Sigmoid colon (tissue), 7 donors: ENCODE measurements at places on chromosomes 1 and 21.

DNA sequence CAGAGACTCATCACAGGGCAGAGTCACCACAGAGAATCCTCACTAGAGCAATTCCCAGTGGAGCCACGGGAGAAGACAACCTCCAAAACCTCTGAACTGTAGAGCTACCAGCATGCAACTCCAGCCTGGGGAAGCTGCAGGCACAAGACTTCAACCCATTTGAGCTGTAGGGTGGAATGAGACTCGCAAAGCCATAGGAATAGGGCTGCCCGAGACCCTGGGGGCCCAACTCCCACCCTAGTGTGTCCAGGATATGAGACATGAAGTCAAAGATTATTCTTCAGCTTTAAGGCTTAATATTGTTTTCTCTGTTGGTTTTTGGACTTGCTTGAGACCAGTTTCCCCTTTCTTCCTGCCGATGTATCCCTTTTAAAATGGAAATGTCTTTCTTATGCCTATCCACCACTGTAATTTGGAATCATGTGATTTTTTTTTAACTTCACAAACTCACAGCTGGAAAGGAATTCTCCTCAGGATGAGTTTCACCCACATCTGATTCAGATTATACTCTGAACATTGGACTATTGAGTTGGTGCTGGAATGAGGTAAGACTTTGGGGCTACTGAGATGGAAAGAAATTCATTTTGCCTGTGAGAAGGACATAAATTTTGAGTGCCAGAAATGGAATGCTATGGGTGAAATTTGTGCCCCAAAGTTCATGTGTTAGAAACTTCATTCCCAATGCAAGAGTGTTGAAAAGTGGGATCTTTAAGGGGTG lies 59.6 kb upstream of the ST6GALNAC5 start:
- DNase-seq = no peak
- no peaks in the 10 kb centered on the region for H3K27me3 ChIP-seq
- no peak overlapping the region for H3K27ac ChIP-seq
- no peaks in the 10 kb centered on the region for H3K4me1 ChIP-seq

- H3K4me3 ChIP-seq = no peak overlapping the region
- no peaks in the 10 kb centered on the region for H3K27me3 ChIP-seq
- peak overlapping the region; percentile 88 for H3K27ac ChIP-seq
These were observed 2.9 kb upstream of the DIP2A start for GRCh38 chr21:46455575-46456385.

GRCh38 chr1:101298663-101299062 lies 61.8 kb downstream of the S1PR1 start:
- no peak overlapping the region for H3K27ac ChIP-seq
- no peak for DNase-seq
- H3K36me3 ChIP-seq = no peaks in the 10 kb centered on the region
- no peaks in the 10 kb centered on the region for H3K4me1 ChIP-seq

- H3K27me3 ChIP-seq = no peaks in the 10 kb centered on the region
- no peak overlapping the region for H3K27ac ChIP-seq
- DNase-seq = no peak
- H3K4me1 ChIP-seq = no peaks in the 10 kb centered on the region
- H3K4me3 ChIP-seq = no peak overlapping the region
- H3K36me3 ChIP-seq = no peaks in the 10 kb centered on the region
These were observed 33.4 kb upstream of the ATP1B1 start for GRCh38 chr1:169072945-169073725.

- no peak for DNase-seq
- H3K27me3 ChIP-seq = peaks cover 6% of the 10 kb centered on the region
- no peak overlapping the region for H3K4me3 ChIP-seq
- no peaks in the 10 kb centered on the region for H3K36me3 ChIP-seq
- H3K4me1 ChIP-seq = no peaks in the 10 kb centered on the region
These were observed 11.0 kb upstream of the REN start for GRCh38 chr1:204177133-204177532.

DNA sequence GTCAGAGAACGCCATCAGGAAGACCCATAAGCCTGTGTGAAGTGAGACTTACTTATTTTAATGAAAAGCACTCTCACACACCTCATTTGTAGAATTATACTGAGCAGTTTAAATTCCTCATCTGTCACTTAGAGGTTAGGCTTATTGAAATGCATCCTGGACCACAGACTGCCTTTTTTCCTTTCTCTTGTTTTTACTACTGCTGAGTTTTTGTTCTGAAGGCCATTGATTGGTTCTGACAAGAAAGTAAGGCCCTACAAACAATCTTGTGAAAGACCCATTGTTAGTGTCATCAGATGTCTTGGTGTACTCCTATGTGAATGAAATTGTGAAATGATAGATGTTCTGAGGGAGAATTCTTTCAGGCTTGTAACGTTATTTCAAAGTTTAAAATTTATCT lies 1343.3 kb upstream of the ADGRL2 start:
- no peaks in the 10 kb centered on the region for H3K27me3 ChIP-seq
- no peaks in the 10 kb centered on the region for H3K36me3 ChIP-seq
- DNase-seq = no peak
- H3K27ac ChIP-seq = no peak overlapping the region

- H3K4me3 ChIP-seq = no peak overlapping the region
- H3K4me1 ChIP-seq = no peaks in the 10 kb centered on the region
- no peaks in the 10 kb centered on the region for H3K36me3 ChIP-seq
These were observed 8.4 kb upstream of the NPHP4 start for GRCh38 chr1:6000444-6001288.

DNA sequence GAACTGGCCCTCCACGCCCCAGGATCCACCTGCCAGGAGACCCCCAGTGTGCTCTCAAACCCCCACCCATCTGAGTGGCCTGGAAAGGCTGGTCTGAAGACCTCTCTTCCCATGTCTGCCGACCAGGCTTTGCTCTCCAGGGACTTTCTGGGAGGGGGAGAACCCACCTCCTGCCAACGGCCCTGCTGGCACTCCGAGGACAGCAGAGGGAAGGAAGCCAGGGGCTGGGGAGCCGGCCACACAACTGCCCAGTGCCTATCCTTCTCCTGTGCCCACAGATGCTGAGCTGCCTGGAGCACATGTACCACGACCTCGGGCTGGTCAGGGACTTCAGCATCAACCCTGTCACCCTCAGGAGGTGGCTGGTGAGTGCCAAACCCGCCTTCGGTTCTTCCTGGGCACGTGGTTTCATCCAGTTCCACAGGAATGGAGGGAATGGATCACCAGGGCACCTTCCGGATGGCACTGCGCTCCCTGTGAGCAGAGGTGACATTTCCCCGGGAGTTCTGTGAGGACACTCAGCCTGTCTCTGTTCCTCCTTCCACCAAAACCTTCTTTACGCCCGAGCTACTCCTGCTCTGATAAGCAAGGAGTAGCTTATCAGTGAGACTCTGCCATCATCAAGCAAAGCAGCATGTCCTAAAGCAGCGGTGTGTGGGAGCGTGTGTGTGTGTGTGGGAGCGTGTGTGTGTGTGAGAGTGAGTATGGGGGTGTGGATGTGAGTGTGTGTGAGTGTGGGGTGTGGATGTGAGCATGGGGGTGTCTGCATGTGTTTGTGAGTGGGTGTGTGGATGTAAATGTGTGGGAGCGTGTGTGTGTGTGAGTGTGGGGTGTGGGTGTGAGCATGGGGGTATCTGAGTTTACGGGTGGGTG lies 105.5 kb downstream of the PDE9A start:
- no peaks in the 10 kb centered on the region for H3K4me1 ChIP-seq
- H3K4me3 ChIP-seq = no peak overlapping the region
- H3K27me3 ChIP-seq = no peaks in the 10 kb centered on the region
- DNase-seq = no peak
- H3K27ac ChIP-seq = no peak overlapping the region
